NCI-H1436 treated with DMSO at 0.1 percent for 48 hours (cell line): ENCODE measurements at places on chromosomes 11 and 22.

DNA sequence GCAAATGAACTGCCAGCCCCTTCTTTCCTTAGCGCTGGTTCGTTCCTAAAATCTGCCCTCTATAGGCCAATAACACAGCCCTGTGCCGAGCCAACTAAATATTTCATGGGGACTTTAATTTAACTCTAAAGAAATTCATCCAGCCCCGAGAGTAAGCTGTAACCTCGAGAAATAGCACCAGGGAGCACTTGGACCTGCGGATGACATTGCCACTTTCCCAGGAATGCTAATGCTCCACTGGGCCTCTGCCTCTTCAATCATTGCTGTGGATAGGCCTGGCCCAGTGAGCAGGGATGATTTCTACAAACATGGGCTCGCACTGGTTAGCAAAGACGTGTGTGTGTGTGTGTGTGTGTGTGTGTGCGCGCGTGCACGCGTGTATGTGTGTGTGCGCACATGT lies 95.3 kb upstream of the TBCEL start:
- DNase-seq = no peak

DNA sequence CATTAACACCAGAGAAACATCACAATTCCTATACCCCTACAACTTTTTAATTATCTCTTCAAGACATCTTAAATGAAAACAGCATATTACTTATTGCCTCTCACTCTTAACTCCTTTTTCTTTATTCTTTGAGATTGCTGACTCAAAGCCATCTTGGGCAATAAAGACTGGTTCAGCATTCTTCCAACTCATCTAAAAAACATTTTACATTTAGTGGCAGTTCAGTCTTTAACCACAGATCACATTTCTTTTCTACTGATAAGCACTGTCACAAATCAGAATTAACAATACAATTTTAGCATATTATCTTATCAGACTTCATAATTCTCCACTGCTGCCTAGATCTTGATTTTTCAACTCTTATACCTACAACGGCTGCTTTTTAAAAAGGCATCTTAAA lies 34.0 kb downstream of the SIK3 start:
- DNase-seq = no peak

DNA sequence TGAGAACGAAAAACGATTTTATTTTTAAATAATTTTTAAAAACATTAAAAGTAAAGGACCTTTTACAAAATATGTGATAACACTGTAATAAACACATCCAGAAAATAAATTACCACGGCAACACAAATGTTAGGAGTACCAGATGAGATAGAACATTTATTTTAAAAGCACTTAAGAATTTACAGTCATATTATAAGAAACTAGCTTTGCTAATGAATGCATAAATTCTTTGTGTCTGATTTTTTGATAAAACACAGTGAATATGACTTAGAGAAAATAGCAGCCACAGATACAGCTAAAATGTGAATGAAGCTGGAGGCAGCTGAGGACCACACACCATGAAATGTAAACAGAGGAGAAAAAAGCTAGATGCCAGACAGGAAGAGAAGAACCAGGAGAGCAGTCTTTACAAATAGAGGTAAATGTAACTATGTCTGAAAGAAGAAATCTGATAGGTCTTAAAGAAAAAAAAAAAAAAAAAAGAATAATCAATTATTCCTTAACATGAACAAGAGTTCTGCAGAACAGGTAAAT lies 14.6 kb downstream of the CCDC34 start:
- DNase-seq = no peak

- DNase-seq = no peak
These were observed 78.7 kb upstream of the NARS2 start for GRCh38 chr11:78653294-78653909.

DNA sequence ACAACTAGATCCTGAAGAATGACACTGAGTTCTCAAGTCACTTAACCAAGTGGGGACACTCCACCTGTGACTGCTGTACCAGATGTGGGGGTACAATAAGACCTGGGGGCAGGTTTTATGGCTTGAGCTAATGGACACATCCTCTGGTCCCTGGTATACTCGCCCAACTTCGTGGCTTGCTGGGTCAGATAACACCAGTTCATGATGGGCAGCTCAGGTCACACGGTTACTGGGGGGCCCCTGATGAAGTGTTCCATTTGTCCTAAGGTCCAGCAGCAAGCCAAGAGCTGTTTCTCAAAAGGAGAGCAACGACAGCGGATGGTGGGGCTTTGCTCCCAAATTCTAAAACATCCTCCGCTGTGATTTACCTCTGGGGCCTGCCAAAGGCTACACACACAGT lies 1368.4 kb downstream of the BRD1 start:
- DNase-seq = no peak

DNA sequence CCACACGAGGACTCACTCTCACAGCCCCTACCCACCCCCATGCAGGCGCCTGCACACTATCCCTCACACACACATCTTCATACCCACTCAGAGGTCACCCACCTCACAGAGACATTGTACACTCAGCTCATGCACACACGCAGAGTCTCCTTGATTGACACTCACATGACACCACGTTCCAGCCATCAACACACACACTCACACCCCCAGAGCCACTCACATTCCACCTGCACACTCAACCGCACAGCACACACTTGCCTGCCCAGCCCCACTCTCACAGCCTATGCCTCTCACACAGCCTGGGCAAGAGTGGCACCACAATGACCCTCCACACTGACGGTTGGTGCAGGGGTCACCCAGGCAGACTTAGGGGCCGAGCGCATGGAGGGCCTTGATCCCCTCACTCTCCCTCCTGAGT lies 2.2 kb downstream of the SPI1 start:
- no peak for DNase-seq

- DNase-seq = no peak
These were observed 31.8 kb upstream of the RFPL3 start for GRCh38 chr22:32325811-32326237.

GRCh38 chr11:25566298-25567200 lies 765.4 kb upstream of the ANO3 start:
- no peak for DNase-seq

DNA sequence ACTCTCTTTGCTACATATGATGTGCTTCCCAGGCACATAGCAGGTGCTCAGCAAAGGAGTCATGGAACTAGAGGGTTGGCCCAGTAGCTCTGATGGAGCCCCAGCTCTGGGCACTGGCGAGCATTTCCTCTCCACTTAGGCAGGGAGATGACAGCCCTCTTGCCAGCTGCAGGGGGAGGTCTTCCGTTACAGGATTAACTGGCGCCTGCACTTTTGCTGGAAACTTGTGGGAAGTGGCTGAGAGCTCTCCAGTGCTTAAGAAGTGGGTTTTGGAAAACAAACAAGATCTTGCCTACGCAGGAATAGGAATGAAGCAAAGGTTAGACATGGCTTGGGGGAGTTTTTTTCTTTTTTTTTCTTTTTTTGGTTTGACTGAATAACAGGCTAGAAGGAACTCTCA lies 75.5 kb downstream of the MICAL2 start:
- DNase-seq = no peak

- no peak for DNase-seq
These were observed 27.0 kb downstream of the FADS2 start for GRCh38 chr11:61854966-61855714.

DNA sequence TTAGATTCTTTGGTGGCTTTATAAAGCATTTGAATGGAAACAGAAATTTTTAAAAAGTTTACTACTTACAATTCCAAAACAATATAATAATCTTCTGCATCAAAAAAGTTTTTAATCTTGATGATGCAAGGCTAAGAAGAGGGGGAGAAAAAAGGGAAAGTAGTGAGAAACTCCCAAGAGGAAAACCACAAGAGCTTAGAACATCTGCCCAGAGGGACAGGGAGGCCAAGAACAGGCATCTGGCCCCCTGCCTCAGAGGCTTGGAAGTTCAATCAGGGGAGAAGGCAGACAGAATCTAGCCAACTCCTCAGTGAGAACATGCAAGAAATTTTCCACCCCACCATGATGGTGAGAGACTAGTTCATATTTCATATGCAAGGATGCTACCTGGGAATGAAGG lies 23.8 kb upstream of the TTC28 start:
- no peak for DNase-seq

DNA sequence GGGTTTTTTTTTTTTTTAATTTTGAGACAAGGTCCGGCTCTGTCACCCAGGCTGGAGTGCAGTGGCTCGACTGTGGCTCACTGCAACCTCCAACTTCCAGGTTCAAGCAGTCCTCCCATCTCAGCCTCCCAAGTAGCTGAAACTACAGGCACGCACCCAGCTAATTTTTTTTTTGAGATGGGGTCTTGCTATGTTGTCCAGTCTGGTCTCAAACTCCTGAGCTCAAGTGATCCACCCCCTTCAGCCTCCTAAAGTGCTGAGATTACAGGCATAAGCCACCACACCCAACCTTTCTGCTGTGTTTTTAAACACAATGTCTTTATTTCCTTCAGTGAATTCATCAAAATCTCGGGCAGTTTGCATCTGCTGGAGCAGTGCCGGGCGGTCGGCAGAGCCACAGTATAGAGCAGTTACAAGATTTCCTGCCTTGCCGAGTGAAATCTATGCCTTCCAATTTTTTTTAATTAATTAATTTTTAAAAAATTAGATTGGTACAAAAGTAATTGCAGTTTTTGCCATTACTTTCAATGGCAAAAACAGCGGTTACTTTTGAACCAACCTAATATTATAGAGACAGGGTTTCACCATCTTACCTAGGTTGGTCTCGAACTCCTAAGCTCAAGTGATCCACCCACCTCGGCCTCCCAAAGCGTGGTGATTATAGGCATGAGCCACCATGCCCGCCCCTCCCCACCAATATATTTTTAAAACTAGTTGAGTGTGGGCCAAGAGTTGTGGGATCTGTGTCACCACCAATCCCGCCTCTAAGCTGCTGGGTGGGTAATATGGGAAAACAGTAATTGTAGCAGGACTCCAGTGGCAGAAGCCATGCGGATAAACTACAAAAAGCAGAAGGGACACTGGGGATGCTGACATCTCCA lies 2.7 kb upstream of the ACY3 start:
- DNase-seq = no peak

DNA sequence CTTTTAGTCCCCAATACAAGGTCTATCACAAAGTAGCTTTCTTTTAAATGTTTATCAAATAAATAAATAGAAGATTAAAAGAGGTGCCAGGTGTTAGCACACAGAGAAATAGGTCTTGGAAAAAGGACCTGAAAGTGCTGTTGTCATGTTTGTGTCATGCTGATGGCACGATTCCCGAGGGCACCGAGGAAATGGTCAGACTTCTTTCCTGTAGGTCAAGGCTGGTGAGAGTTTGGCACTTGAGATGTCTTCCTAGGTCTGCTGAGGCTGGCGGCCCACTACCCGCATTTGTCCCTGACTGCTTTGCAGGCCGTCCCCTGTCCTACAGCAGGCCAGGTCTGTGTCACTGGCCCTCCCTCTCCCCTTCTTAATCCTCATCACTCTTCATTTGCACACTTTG lies 112.1 kb downstream of the ATXN10 start:
- DNase-seq = no peak

DNA sequence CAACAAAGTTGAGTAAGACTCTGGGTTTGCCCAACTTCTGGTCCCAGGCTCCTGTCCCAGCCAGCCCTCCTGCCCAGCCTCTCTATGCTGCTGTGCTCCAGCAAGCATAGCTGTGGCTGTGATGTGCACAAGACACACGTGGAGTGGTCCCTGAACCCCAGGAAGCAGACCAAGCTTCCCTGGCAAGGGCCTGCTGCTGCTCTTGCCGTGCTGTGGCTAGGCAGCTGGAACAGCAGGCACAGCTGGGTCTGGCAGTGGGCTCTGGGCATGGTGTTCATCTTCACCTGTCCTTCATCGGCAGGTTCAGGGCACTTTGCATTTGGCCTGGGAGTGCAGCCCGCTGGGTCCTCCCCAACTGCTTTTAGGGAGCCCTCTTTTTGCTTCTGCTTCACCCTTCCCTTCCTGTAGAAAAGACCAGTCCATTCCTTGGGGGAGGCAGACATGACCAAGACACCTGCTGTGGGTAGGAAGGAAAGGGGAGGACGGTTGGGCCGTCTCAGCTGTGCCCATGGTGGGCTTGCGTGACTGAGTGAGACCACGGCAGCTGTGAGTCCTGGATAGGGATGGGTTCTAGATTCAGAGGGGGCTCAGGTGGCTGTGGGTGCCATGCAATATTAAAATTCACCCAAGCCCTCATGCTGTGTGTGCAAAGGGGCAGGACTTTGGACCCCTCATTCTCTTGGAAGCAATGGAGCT lies 26.1 kb upstream of the ETS1 start:
- DNase-seq = no peak

- DNase-seq = no peak
These were observed 896.2 kb downstream of the BRD1 start for GRCh38 chr22:48931452-48931851.

DNA sequence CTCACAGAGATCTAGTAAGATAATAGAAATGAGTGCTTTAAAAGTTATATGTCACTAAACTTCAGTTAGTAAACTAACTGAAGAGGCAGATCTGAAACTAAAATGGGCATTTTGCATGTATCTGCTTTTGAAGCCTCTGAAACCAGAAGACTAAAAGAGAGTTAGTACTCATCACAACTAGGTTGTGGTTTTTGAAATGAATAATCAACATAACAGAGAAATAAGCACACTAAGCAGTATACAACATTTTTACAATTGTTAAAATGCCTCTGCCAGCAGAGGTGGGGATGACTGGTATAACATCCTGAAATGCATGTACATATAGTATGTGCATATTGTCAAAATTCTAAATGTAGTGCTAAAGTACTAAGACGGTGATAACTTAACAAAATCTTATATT lies 564.5 kb downstream of the DLG2 start:
- no peak for DNase-seq

DNA sequence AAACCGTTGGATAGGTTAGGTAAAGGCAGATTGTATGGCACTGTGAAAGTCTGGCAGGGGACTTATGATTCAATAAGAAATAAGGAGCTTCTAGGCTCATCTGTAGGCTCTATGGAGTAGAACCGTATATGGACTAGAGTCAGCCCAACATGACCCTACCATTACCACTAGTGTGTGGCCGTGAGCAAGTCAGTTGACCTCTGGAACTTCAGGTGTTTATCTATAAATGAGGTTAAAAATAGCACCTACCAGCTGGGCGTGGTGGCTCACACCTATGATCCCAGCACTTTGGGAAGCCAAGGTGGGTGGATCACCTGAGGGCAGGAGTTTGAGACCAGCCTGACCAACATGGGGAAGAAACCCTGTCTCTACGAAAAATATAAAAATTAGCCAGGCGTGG lies 4.4 kb downstream of the HINFP start:
- no peak for DNase-seq

- DNase-seq = no peak
These were observed 144.4 kb upstream of the SESN3 start for GRCh38 chr11:95375451-95375850.

DNA sequence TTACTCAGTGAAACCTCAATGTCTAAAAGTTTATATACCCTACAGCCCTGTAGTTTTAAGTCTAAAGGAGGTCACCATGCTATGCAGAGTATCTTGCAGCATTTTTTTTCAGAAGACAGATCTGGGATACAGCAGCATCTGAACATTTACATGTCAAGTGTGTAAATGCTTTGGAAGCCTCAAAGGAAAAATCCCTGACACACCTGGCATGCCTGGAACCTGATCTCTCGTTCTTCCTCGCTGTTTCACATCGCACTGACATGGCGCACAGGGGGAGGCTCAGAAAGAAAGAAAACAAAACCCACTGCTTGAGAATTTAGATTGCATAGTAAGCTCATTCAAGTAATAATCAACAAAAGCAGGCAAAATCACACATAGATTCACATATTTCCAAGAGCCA lies 31.0 kb downstream of the PAX6 start:
- DNase-seq = no peak
